ENCODE measurements at places on chromosomes 2 and 18.

- DNase-seq: no peak
Observed at GRCh38 chr2:37146062-37146461, 10.7 kb downstream of the EIF2AK2 start.

- DNase-seq: no peak
Observed at GRCh38 chr2:196183528-196184231, 12.3 kb upstream of the STK17B start.

- DNase-seq: no peak
Observed at GRCh38 chr2:164747140-164747539, 94.5 kb downstream of the COBLL1 start.

DNA sequence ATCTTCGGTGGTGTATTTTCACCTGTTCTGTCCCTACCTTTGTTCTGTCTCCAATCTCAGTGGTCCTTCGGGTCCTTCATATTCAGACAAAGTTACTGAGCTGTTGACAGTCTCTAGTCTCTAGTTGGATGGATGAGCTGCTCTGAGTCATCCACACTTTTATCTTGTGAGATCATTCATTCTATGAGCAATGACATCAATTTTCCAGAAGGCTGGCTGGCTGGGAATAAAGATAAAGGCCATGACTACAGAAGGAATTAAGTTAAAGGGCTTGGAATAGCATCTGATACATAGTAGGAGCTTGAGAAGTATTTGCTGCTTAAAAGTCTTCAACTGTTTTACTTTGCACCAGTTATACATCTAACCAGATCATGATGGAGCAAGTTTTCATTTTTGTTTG lies 43.1 kb upstream of the SLC39A10 start:
- peak; percentile 76 for DNase-seq

GRCh38 chr2:74001781-74002504 lies 17.2 kb downstream of the TET3 start:
- DNase-seq: no peak

DNA sequence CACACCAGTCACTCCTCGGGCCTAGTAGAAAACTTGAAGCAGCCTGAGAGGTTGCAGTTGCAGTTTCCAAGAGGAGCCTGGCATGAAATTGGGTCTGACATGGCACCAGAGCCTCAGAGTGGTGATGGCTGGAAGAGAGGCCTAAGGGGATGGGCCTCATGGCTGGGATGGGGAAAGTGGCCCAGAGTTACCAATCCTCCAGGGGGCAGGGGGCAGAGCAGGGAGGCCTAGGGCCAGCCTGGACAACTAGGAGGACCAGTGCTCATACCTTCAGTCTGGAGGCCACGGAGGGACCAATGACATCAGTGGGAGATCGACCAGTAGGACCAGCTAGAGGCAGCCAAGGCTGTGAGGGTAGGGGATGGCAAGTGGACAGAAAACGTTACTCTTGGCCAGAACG lies 15.1 kb upstream of the ADCY3 start:
- no peak for DNase-seq

DNA sequence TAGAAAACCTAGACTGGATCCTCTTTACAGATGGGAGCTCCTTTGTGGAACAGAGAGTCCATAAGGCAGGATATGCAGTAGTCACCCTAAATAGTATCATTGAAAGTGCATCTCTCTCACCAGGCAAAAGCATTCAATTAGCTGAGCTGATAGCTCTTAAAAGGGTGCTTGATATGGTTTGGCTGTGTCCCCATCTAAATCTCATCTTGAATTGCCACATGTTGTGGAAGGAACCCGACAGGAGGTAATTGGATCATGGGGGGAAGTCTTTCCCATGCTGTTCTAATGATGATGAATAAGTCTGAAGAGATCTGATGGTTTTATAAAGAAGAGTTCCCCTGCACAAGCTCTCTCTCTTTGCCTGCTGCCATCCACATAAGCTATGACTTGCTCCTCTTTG lies 96.2 kb upstream of the RMP24 start:
- no peak for DNase-seq

DNA sequence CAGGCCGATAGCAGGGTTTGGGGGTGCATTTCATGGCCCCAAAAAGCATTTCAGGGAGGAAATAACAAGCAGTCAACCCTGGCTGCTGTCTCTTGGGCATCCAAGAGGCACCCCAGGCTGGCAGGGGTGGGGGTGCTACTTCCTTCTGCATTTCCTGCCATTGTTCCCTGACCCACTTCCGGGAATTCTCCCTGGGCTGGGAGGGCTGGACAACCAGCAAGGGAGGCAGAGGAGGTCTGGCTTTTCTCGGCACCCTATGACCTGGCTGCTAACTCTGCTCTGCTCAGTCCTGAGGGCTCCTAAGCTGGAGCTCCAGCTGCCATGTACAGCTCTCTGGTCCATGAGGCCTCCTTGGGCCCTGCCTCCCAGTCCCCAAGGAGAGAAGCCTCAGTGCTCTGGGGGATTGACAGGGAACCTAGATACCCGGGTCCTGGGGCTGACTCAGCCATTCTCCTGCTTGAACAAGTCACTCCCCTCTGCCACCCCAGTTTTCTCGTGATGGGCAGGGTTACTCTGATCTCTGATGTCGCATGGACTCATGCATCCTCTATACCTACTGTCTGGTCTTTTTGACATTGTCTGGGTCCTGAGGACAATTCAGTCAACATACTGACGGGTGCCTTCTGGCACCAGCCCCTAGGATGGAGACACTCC lies 47.2 kb downstream of the DYSF start:
- DNase-seq: no peak

- DNase-seq: no peak
Observed at GRCh38 chr2:166084301-166084700, 43.5 kb downstream of the SCN1A start.

GRCh38 chr2:27984153-27984552 lies 93.6 kb downstream of the BABAM2 start:
- DNase-seq: no peak

DNA sequence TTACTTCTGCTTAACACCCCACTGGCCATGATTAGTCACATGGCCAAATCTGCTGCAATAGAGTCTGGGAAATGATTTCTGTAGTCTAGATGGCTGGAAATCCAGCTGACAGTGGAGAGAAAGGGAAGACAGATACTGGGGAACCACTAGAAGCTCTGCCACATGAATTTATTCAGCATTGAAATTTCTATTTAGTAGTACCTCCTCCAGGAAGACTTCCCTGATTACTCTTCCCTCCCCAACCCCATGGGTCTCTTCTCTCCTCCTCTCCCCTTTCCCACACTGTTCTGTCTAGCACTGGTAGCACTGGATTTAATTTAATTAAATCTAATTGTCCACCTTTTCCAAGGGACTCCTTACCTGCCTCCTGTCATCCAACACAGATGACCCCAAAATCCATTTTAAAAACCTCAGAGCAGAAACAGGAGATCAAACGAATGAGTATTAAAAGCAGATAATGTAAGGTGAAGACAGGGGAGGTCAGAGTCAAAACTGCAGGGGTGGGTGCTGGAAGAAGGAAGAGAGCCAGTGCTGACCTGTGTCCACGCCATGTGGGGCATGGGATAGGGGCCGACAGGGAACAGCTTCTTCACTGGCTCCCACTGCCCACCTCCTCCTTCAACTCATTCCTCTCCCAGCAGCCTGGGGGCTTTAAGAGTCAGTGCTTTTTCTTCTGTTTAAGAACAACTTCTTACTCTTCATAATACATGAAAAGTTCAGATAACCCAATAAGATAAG lies 169.2 kb upstream of the HS6ST1 start:
- DNase-seq: no peak

DNA sequence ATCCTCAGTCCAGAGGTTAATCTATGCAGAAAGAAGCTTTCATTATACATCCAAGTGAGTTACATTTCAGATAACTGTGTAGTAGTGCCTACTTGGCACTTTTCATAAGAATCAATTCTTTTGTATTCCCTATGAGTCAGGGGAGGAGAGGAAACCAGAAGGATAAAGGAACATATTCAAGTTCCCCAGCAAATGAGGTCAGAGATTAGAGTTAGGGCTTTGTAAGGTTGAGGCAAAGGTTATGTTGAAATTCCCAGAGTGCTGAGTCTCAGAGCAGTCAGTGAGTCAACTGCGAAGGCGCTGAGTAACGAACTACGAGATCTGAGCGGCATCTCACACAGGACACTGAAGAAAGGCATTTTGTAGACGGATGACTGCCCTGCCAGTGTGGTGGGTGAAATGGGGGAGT lies 25.1 kb upstream of the ME2 start:
- peak; percentile 46 for DNase-seq

- DNase-seq: no peak
Observed at GRCh38 chr2:112519506-112519905, 22.8 kb upstream of the POLR1B start.

DNA sequence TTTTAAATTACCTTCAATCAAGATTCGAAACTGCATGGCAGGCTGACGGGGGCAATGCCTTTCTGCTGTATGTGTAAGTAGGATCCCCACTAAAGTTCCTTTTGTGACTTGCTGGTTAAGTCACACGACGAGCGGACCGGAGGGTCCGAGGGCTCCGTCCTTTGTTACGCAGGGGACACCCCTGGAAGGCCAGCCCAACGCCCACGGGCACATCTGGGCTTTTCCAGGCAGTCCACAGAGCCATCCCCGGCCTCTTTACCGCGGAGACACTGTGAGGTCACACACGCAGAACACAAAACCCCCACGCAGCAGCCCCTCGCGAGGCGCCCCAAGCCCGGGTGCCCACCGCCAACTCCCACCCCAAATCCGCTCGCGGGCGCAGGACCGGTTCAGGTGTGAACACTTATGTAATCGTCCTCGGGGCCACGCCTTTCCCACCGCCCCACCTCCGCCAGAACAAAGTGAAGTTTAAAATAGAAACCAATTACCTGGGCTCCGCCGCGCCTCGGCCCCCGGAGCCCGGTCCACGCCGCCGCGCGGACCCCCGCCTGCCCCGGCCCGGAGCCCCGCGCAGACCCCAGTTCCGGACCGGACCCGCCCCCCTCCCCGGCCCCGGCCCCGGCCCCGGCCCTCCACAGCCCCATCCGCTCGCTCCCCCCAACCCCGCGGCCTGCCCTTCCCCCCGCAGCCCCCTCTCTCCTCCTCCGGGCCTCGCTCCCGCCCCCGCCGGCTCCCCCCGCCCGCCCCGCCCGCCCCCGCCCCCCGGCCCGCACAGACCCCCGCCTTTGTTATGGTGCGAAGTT lies 4.2 kb downstream of the ZNF516 start:
- no peak for DNase-seq

DNA sequence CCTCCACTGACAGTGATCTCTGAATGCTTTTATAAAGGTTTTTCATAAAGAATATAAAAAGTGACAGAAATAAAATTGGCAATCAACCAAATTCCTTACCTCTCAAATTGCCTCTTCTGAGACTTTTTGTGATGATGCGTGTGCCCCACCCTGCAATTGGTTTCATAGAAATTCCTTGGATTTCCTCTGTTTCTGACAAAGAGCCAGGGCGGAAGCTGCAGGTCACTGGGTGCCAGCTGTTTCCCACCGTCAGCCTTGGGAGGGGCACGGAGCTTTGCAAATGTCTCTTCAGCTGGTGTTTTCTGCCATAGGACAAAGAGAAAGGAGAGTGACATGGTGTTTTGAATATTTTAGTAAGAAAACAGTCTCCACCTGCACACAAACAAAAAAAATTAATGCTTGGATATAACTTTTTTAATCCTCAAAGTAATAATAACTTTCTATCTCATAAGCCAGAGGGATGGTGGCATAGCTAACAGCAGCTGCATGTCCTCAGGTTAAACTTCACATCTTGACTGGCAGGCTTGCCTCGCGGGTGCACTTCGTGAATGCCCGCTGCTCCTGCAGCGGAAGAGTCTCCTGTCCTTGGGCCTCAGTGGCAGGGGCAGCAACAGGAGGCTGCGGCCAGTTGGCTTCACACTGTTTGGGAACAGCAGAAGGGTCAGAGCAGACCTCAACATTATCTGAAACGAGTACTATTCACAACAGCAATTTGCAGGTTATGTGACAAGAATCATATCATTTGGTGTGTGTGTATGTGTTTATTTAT lies 24.7 kb downstream of the AGAP1 start:
- DNase-seq: no peak

GRCh38 chr2:42752314-42752713 lies 11.6 kb downstream of the OXER1 start:
- no peak for DNase-seq

GRCh38 chr2:221495731-221496130 lies 76.4 kb downstream of the EPHA4 start:
- no peak for DNase-seq

GRCh38 chr2:238105506-238106338 lies 5.6 kb downstream of the ESPNL start:
- DNase-seq: no peak

DNA sequence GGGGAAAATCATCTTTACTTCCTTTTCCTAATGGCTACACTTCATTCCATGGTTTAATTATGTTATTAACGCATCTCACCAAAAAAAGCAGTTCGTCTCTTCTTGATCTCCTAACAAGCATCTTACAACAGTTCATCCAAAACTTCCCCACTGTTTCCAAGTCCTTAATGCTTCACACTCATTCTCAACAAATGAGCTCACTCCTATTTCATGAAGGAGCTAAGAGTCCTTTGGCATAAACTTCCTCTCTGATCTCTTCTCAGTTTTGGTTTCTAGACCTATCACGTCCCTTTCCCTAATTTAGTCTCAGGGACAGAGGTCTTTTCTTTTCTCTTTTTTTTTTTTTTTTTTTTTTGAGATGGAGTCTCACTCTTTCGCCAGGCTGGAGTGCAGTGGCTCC lies 205.9 kb upstream of the SLC39A10 start:
- DNase-seq: peak; percentile 37

DNA sequence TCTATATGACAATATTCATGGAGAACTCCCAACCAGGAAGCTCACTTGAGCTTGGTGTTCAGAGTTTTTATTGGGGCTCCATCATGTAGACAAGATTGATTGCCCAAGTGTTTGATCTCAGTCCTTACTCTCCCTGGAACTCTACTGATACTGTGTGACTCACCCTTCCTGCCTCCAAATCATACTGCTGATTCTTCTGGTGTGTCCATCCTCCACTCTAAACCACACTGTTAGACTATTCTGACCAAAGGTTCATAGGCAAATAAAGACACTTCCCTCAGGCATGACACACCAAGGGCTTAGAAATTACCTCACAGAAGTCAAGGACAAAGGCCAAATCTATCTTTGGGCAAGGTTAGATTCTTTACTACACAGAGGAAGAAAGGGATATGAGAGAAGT lies 107.9 kb upstream of the CDH20 start:
- DNase-seq: no peak

- no peak for DNase-seq
Observed at GRCh38 chr2:240463274-240463865, 27.9 kb downstream of the GPC1 start.

Measured in AG10803 (cell line).